ENCODE measurements at places on chromosomes 12 and 14.
A peak's percentile ranks its signal among the peaks of the same experiment; 100 is the strongest.

DNA sequence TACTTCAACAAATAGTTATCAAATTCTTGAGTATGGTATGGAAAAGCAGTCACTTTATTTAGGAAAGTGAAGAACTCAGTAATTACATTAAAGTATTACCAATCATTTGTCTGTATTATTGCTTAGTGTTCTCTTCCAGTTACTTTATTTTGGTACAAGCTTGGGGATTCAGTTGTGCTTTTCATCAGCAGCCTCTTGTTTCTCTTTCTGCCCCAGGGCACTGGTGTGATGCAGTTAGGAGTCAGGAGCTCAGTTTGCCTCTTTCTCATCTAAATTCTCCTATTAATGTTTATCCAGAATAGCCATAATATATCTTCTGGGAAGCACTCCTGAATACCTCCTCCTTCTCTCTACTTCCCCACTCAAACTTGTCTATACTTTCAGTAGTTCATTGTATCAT, 25.7 kb downstream of the PMCH start:
- DNase-seq: no peak

- no peak for DNase-seq
Observed at GRCh38 chr12:46442738-46443137, 70.2 kb upstream of the SLC38A2 start.

DNA sequence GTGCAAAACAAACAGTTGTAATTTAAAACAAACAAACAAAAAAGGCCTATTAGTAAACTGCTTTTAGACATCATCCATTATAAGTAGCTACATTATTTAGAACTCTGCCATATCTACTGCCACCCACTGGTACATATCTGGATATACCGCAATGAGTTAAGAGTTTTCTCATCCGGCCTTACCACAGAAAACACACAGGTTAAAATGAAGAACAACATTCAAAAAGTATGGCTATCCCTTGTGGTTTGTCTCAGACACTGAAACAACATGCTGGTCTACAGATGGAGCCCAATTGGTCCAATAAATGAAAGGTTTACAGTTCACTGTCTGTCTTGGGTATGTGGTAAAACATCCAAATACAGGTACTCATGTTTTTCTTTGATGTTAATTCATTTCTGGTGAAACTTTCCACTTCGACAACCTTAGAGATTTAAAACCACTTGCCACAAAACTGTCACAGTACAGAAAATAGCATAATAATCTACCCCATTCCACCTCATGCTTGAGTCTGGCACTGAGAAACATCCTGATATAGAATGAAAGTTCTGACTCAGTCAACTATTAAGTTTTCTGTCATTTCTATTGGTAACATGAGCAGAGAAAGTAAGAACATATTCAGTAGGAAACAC, 354.3 kb downstream of the CEP128 start:
- DNase-seq: no peak

DNA sequence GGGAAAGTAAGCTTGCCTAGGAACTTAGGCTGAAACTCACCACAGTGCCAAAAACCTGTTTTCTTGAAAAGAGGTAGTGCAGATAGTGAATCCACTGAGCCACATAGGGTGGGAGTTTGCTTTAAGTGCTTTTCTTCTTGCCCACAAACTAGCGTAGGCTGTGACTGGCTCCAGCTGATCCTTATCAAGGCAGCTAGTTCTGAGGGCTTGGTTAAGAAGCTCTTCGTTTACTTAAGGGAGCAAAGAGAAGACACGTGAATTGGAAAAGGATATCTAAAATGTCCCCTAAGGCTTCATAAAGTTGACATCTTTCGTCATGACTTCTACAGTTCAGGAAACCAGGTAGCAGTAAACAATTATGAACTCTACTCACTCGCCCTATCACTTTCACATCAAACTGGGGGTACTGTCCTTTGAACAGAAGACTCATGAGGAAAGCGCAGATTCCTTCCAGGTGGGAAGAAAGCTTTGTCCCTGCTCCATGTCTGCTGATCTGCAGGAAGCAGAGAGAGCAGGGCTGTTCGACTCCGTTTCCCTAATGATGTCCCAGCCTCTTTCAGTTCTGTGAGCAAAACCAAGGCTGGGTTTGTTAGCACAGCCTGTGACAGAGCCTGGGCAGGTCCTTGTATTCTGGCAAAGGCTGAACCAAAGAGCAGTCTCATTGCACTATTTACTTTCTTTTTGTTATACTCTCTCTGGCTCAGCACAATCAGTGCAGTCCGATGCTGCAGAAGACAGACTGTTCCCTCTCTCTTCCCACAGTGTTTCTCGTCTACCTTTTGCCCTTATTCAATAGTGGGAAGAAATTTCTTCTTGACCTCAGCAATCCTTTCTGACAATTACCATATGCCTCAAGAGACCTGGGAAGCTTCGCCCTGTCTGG, 93.5 kb upstream of the ETV6 start:
- DNase-seq: no peak

- DNase-seq: no peak
Observed at GRCh38 chr12:57047981-57048380, 1.9 kb downstream of the MYO1A start.

GRCh38 chr12:20469756-20470155, 101.4 kb downstream of the PDE3A start:
- DNase-seq: no peak

DNA sequence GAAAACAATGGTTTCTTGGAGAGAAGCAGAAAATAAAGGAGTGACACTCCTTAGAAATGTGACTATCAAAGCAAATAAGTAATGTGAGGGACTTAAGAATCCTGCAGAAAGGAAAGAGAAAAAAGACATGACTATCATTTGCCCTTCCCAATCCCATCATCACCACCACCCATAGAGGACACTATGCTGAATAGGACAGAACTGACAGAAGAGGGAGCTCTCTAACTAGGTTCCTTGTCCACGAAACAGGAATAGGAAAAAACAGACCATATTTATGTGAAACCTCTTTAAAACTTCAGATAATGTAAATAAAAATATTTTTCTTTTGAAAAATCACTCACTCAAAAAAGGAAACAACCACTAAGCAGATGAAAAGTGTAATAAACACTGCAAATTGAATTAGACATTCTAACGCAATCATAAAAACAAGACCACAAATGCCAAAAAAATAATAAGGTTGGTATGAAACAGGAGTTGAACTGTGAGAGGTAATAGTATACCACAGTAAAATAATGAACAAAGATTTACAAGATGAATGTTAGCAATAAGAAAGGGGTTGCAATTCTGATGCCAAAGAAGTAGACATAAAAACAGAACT, 24.1 kb downstream of the KLRD1 start:
- DNase-seq: peak; percentile 11

GRCh38 chr14:39211109-39211741, 22.5 kb upstream of the MIA2 start:
- no peak for DNase-seq

- no peak for DNase-seq
Observed at GRCh38 chr12:79549531-79550271, 141.1 kb downstream of the PAWR start.

GRCh38 chr12:129961091-129961490, 57.3 kb upstream of the TMEM132D start:
- no peak for DNase-seq

DNA sequence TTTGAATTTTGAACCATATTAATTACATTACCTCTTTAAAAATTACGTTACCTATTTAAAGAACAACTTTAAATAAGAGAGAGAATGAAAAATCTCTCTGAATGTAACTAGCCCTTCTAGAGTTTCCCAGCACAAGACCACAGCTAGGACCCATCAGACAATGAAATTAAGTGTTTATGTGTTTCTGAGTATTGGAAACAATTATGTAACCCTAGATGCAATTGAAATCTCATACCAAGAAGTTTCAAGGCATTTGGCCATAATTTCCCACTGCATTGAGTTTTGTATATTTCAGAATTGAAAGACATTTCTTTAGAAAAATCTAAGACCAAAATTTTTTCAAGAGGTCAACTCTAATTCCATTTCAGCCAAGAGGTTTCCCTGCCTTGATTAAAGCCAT, 47.1 kb downstream of the SERPINA3 start:
- no peak for DNase-seq

- no peak for DNase-seq
Observed at GRCh38 chr12:40515041-40515816, 177.0 kb upstream of the CNTN1 start.

- DNase-seq: no peak
Observed at GRCh38 chr12:100799770-100800169, 5.2 kb downstream of the ANO4 start.

DNA sequence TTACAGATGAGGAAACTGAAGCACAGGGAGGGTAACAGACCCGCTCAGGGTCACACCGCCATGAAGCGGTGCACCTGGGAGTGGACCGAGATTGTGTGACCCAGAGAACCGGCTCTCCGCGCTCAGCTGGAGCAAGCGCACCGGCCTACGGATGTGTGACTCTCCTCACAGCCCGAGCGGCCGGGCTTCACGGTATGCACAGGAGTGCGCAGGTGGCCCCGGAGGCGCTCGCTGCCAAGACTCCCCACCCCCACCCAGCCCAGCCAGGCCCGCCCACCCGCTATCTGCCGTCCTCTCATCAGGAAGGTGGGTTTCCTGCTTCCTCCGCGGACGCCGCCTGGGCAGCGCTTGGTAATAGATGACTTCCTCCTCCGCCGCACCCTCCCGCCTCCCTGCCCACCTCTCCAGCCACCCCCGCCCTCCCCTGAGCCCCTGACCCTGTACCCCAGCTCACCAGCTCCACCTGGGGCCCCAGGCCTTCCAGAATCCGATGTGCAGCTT, 110.7 kb downstream of the NCOR2 start:
- DNase-seq: no peak

DNA sequence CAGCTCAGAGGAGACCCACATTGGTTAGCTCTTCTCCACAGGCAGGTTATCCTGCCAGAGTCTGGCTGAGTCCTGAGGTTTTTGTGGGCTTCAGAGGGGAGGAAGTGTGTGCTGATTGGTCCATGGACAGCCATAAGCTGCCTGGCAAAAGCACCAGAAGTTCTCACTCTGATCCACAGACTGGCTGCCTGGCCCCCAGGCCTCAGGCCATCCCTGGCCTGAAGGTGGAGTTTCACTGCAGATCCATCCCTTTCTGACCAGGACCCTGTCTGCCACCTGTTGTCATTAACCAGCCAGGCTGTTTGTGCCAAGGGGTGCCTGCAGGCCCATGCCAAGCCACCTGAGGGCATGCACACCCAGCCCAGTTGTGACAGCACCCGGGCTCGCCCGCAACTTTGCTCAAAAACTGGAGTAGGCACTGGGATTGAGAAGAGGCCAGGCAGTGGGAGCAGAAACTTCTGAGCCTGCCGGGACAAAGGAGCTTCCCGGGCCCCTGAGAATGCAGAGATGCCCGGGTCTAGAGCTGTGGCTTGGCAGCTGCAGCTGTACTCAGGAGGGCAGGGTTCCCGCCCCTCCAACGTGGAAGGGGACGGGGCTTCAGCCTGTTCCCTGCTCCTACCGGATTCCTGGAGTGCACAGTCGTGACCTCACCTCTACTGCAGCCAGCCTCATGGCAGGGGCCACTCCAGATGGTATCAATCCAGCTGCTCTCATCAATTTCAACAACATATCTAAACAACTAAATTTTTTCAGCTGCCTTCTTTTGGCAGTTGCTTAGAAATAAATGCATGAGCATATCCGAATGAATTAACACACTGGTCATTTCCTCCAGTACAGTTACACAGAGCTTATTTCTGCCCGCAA, 1277.3 kb downstream of the SLC16A7 start:
- DNase-seq: no peak

DNA sequence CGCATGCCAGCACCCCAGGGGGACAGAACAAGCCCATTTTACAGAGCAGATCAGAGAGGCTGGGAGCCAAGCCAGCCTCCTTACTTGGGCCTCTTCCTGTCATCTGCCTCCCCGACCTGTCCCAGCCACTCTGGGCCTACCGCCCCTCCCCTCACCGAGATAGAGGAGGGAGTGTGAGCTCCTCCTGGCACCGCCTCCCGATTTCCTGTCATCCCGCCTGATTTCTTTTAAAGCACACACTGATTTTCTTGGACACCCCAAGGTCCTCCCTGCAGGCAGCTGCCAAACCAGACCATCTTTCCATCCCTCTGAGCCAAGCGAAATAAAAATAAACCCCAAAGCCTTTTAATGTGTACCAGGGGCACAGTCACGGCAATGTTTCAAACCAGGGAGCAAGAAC, 108.4 kb downstream of the RFLNA start:
- DNase-seq: no peak

DNA sequence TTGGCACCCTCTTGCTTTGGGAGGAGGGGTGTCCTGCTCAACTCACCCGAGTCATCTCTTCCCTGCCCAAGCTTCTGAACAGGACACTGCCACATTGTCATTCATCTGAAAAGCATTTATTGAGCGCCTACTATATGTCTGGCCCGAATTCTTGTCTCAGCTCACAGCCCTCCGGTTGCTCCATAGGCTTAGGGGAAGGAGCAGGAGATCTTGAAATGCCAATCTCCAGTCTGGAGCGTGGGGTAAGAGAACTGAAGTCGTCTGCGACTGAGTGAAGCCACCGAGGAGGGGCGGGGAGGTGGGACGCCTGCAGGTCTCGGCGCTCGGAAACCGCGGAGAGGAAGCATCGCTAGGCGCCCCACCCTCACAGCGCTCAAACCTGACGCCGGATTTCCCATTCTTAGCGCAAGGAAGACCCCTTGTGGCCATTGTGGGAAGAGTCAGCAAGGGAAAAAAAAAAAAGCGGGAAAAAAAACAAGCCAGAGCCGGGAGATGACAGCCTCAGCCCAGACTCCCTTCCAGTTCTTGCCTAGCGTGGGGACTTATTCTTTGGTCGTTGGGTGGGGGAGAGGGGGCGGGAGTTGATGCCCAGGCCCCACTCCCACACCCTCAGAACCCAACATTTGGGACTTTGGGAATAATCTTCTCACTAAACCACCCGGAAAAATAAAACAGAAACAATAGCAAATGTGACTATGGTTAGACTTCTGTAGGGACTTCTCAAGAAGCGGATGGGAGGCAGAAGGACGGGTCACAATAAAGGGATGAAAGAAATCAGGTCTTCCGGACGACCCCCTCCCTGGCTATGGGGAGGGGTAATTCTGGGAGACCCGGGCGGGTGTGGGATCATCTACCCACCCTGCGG, 28.2 kb upstream of the SMUG1 start:
- peak; percentile 67 for DNase-seq

- DNase-seq: no peak
Observed at GRCh38 chr12:18323159-18323558, 61.8 kb downstream of the PIK3C2G start.

DNA sequence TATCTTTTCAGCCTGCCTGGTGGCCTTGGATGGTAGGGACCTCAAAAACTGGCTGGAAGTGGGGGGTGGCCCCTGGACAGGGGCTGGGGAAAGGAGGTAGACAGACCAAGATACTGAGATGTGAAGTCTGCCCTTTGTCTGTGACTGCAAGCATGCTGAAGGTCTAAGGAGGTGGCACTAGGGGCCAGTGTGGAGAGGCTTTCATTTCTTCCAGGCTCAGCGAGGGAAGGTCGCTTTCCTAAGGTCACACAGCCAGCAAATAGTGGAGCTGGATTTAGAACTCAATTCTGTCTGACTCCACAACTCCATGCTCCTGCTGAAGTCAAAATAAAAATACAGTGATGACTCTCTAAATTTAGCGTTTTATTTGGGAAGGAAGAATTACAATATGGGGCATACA, 11.3 kb upstream of the PLBD2 start:
- DNase-seq: no peak

Data from fibroblast of skin of left quadriceps (primary cell).